ENCODE measurements at places on chromosomes 7 and 10.
A peak's percentile ranks its signal among the peaks of the same experiment; 100 is the strongest.

DNA sequence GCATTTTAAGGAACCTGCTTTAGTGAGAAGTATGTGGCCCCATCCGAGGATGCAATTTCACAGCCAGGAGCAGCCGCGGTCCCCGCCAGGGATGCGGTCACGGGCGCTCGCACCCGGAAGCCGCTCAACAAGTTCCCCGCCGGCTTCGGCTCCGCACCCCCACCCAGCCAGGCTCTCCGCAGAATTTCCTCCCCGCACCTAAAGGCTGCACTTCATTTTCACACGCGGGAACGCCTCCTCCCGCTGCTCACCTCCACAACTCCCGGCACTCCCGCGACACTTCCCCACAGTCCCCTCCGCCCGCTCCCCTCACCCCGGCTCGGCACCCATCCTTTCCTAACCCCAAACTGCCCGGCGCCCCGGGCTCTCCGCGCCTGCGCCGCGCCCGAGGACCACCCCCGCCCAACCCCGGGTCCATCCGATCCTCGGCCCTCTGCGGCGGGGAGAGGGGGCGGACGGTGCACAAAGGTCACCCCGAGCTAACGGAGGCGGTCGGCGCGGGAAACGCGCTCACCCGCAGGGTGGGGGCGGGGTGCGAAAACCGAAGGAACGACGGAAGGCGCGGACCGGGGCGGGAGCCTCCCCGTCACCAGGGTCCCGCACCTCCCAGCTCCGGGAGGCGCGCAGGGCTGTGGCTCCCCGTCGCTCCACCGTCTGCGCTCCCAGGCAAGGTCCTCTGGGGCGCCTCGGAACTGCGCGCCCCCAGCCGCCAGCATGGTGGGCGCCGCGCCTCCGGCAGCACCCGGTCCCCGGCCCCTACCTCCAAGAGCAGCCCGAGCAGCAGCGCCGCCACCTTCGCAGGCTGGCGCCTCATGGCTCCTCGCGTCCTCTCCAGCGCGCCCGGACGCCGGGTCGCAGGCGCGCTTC is 558 bp downstream of the VOPP1 start:
- DNase-seq = peak; percentile 61

GRCh38 chr10:130029209-130029608 is 65.1 kb upstream of the EBF3 start:
- no peak for DNase-seq

GRCh38 chr10:520402-520787 is 169.1 kb downstream of the DIP2C start:
- DNase-seq = no peak

GRCh38 chr7:139304517-139304916 is 36.6 kb upstream of the FMC1 start:
- DNase-seq = no peak

DNA sequence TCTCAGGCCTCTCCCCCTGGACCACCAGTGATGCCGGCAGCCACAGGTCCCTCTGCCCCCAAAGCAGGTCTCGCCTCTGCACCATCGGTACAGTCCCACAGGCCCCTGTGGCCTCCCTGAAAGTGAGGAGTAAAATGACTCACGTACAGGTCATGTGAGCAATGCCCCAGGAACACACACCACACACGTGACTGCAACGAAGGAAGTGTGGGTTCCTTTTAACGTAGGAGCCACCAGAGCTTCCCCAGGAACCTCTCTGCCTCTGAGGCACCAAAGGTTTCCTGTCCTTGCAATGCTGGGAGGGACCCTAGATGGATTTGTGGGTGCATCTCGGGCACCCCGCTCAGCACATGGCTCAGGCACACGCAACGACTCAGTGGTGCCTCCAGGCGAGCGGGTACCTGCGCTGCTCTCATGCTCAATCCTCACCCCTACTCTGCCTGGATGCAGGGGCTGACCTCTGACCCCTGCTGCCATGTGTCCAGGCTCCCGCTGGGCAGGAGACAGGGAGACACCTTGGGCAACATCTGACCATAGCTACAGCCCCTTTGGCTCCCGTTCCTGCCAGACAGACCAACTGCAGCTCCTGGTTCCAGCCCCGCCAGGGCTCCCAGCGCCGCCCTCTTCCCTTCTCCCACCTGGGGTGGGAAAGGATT is 120.7 kb downstream of the PRKAG2 start:
- DNase-seq = peak; percentile 66

- no peak for DNase-seq
Measured at GRCh38 chr7:45160417-45160881, 2.9 kb downstream of the RAMP3 start.

DNA sequence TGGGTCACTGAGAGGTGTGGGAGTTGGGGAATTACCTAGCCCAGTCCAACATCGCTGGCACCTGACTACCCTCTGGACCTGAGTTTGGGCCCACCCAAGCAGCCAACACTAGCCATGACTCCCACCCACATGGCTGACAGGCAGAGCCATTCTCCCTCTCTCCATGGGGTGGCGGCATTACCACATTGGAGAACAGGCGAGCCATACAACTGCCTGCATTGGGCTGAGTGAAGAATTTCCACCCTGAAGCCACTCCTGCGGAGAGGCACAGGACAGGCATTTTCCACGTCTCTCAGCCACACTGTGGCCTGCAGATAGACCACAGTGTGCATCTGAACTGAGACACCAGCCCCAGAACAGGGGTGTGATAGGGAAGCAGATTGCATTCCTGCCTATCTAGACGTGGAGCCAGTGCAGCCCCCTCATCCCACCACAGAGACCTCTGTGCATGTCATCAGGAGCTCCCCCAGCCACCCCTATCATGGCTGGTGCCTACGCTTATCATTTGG is 58.2 kb upstream of the ANTXRL start:
- DNase-seq = peak; percentile 76

All from activated CD4-positive, alpha-beta T cell treated with anti-CD3 and anti-CD28 coated beads, Interleukin-2, amount 50 U/mL, for 48 hours (primary cell).